ENCODE measurements at places on chromosomes 3 and 15.
A peak's percentile ranks its signal among the peaks of the same experiment; 100 is the strongest.

DNA sequence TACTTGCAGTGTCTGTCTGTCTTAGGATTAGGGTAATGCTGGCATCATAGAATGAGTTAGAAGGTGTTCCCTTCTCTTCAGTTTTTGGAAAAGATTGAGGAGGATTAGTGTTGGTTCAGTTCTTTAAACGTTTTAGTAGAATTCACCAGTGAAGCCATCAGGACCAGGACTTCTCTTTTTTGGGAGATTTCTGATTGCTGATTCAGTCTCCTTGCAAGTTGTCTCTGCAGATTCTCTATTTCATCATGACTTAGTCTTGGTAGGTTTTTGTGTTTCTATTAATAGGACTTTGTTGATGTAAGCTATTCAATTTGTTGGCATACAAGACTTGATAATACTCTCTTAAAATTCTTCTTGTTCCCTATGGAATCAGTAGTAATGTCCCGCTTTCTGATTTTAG is 48.9 kb downstream of the STT3B start:
- no peak for DNase-seq

- no peak for DNase-seq
Measured at GRCh38 chr3:79111375-79112052, 656.3 kb downstream of the ROBO1 start.

GRCh38 chr3:142500211-142500610 is 52.4 kb upstream of the XRN1 start:
- DNase-seq = no peak

- DNase-seq = no peak
Measured at GRCh38 chr3:14236902-14237301, 58.3 kb downstream of the LSM3 start.

DNA sequence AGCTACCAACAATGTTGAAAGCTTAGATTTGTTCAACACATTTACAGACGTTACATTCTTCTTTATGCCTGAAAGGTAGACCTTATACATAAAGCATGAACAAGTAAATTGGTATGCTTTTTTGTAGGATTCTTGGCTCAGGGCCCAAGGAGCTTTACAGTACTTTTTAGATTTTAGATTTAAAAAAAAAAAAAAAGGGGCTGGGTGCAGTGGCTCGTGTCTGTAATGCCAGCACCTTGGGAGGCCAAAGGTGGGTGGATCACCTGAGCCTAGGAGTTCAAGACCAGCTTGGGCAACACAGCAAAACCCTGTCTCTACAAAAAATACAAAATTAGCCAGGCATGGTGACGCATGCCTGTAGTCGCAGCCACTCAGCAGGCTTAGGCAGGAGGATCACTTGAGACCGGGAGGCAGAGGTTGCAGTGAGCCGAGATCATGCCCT is 39.7 kb downstream of the MEF2A start:
- no peak for DNase-seq

DNA sequence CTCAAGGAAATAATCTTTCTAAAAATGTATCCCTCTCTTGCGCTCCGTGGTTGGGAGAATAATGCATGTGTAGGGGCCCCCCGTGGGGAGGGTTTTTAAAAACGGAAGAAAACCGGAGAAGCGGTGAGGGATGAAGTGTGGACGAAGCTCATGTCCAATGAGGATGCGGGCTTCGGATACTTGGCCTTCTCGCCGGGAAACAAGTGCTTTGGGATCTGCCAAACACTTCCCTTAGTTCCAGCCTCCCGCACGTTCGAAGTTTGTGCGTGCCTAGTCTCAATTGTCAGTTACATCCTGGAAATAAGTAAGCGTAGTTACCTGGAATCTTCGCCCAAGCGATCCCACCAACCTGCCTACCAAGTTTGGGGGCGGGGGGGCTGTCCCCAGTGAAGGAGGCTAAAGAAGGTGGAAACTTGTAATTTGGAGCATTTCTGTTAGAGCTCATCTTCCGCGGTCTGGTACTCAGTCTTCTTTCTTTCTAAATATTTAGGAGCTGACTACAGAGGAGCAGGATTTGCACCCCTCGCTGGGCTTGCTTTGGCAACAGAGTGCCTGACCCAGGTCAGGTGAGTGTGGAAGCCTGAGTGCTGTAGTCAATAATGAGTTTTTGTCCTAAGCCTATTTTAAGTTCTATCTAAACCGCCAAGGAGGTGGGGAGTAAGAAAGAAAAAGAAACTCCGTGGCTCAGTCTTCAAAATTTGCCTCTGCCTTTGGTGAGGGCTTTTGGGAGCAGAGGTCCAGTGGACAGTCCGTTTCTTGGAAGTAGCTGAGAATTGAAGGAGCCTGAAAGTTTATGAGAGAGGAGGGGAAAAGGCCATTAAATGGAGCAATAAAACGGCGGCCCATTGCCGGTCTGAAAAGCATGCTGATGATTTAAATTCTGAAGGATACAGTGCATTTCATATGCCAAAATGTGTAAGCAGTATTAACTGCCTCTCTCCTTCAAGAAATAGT is 1.1 kb downstream of the ITPR1 start:
- peak; percentile 36 for DNase-seq

DNA sequence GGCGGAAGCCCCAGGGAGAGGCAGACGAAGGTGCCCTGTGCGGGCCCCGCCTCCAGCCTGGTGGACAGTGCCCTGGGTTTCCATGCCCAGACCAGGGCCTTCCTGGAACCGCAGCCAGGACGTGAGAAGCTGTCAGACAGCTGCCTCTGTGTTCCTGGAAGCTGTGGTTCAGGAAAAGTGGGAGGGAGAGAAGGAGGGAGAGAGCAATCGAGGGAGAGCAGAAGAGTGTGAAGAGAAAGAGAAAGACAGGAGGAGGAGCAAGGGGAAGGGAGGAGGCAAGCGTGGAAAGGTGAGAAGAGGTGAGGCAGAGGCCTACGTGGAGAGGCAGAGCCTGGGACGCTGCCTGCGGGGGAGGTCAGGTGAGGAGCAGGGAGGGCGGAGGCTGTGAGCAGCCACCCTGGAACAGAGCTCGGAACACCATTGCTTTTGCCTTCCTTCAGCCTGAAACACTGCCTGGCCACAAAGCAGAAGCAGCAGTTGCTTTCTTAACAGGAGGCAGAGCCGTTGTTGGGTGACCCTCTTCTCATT is 18.6 kb downstream of the ZDHHC19 start:
- no peak for DNase-seq

DNA sequence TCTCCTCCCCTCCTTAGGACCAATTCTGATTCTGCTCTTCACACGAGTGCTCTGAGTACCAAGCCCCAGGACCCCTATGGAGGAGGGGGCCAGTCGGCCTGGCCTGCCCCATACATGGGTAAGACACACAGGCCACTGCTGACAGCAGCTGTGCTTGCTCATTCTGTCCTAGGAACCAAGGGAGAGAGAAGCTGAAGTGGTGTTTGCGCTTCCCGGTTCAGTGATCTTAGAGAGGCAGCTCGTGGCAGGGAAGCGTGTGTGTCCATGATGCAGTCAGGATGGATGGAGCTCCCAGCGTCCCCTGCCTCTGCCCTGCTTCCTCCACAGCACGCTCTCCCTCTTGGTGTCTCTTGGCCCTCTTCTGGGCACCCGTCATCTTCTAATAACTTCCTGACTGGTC is 77.6 kb downstream of the CRTC3 start:
- DNase-seq = no peak

DNA sequence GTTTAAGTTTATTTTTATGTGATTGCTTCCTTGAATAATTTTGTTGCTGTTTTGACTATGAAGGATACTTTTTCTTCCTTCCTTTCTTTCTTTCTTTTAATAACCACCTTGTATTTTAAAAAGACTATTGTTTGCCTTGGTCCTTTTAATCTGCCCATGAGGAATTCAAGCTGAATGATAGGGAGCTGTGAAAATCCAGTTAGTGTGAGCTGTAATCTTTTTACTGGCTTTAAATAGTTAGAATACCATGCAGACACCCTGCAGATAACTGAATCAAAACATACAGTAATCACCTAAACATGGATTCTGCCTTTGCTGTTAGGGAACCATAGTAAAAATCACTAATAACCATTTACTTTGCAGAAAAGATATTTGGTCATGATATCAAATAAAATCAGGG is 110.7 kb downstream of the RSRC1 start:
- no peak for DNase-seq
